Kidney epithelial cell (primary cell): ENCODE measurements at places on chromosomes 5 and 9.
A peak's percentile ranks its signal among the peaks of the same experiment; 100 is the strongest.

DNA sequence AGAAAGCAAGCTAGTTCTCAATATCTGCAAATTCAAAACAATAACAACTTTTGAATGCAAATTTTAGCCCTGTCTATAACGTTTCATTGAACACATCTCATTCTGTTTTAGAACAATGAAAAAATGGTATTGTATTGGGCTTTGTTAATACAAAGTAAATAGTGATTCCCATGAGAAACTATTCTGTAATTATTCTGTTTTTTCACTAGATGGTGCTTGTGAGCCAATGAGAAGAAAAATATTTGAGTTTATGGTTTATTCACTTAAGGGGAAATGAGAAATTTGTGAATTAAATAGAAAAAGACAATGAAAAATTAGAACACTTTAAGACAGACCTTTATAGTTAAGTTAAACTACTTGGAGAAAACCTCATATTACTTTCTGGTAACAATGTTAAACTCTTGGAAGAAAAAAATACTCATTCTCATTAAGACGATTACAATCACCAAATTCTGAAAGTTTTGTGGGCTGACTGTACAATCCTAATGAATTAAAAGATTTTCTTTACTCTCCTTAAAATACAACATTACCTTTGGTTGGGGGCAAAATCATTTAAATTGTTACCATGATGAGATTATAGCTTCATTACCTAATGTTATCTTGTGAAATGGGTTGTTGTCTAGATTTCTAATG lies 127.0 kb downstream of the NNT start:
- no peak for DNase-seq

GRCh38 chr5:2330325-2331130 lies 420.9 kb downstream of the IRX2 start:
- DNase-seq, result no peak

- DNase-seq, result no peak
These were observed 5.8 kb downstream of the ALDOB start for GRCh38 chr9:101429736-101430135.

- DNase-seq, result no peak
These were observed 19.9 kb downstream of the EHMT1 start for GRCh38 chr9:137638680-137639079.

GRCh38 chr9:99050292-99050911 lies 54.5 kb upstream of the TGFBR1 start:
- DNase-seq, result peak; percentile 41

DNA sequence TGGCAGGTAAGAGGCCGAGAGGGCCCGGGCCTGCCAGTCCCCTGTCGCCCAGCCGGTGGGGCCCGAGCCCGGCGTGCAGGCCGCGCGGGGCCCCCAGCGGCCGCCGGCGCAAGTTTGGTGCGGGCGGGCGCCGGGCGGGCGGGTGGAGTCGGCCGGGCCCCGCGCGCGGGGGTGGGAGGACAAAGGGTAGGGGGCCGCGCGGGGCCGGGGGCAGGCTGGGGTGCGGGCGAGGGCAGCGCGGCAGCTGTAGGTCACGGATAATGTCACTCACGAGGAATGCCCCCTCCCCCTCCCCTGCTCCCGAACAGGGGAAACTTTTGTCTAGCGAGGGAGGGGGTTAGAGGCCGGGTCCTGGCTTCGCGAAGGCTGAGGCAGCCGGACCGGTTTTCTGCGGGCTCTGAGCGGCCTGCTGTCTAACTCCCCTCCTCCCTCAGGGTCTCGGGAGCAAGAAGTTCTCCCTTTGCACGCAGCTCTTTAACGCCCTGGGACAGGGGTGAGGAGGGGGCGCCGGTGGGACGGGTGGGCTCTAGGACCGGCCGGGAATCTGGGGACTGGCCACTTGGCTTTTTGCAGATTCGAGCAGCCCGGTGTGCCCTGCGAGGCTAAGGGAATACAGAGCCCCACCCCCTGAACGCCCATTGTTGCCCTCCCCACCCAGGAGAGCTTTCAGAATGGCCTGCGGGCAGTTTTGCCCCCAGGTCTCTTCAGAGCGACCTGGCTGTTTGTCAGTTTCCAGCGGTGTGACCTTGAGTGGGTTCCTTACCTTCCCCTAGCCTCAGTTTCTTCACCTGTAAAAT lies 21.3 kb upstream of the NDST1 start:
- no peak for DNase-seq

DNA sequence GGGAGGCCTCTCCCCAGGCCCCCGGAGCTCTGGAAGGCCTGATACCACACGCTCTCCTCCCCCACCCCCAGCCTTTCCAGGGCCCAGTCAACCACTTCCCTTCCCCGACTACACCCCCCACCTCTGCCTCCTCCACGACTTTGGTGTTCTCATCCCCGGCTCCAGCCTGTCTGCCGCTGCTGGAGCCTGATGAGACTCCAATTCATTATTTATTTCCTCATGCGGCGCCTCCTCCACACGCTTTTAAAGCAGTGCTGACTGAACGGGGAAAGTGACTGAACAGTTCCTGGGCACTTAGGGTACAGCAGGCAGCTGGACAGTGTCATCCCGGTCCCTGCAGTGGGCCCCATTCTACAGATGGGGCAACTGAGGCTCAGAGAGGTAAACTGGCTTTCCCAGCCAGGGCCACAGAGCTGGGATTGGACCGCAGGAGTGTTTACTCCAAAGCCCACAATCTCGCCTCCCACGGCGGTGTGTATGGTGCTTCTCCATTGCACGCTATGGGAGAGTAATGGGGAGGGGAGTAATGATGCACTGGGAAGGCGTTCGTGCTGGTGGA lies 15.9 kb upstream of the RPL26L1 start:
- DNase-seq, result no peak

DNA sequence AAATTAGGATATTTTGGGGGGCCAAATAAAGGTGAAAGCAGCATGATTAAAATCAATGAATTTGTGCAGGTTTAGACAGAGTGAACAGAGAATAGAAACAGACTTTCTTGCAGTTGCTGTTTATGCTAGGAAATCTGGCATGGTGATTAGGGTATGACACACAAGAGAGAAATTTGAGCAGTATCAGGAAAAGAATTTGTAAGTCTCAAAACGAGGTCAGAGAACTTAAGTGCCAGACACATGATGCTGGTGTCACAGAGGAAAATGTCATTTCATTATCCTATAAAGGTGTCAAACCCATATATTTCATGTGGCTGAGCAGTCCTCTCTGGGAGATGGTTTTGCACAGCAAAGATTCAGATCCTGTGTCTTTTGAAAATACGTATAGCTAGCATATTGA lies 15.7 kb downstream of the LVRN start:
- DNase-seq, result peak; percentile 49

DNA sequence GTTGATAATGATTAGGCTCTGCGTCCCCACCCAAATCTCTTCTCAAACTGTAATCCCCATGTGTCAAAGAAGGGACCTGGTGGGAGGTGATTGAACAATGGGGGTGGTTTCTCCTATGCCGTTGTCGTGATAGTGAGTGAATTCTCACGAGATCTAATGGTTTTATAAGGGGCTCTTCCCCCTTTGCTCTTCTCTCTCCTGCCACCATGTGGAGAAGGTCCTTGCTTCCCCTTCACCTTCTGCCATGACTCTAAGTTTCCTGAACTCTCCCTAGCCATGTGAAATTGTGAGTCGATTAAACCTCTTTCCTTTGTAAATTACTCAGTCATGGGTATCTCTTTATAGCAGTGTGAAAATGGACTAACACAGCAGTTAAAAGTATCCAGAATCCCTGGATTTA lies 715.2 kb upstream of the DMAC1 start:
- DNase-seq, result no peak
